Hair follicular keratinocyte (primary cell): ENCODE measurements at places on chromosomes 1 and 21. TPM values are rescaled to one million over a fixed set of nuclear protein-coding genes. Genes with fewer than 3 reads are reported as not detected.

The PRAMEF7 gene
- total RNA-seq: not detected in 2 replicates

The AZIN2 gene
- total RNA-seq: 1.3 and 6.8 TPM in 2 replicates

The SLAMF9 gene
- total RNA-seq: 2.5 TPM in 1 of 2 replicates, not detected in the other

The MYBPH gene
- total RNA-seq: not detected in 2 replicates

The MPL gene
- 0.08 and 0.34 TPM in 2 replicates for total RNA-seq

The CELA2A gene
- total RNA-seq: not detected in 2 replicates

The BECN2 gene
- not detected in 2 replicates for total RNA-seq

The FCGR3A gene
- not detected in 2 replicates for total RNA-seq

The LRRC71 gene
- not detected in 2 replicates for total RNA-seq

The CFAP298 gene
- 40.4 and 58.9 TPM in 2 replicates for total RNA-seq

The IRF6 gene
- 91.2 and 169 TPM in 2 replicates for total RNA-seq

The CFHR1 gene
- not detected in 2 replicates for total RNA-seq
